Left ventricle myocardium inferior (tissue), 1 donor: ENCODE measurements at places on chromosomes 1 and 21.

DNA sequence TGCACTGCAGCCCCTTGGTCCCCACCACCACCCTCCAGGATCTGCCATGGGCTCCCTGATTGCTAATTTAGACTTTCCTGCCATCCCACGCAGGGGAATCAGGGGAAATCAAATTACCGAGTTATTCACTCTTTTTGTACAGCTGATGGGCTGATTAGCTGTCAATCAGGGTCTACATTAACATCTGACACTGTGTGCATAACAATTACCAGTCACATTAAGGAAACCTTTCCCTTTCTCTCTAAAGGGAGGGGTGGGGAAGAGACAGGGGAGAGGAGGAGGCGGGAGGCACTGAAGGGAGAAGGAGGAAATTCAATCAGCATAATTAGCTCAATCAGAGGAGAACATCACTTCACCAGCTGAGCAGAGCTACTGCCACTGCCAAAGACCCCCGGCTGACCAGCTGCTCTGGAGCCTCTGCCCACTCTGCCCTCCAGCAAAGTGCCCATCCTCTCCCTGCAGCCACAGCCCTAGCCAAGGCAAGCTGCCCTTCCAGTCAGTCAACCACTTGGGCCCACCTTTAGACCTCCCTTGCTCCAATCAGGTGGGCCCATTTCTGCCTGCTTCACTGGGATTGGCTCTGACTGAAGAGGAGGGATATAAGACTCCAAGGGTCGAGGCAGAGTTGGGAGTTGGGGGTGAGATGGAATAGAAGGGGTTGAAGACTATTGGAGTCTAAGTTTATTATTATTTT, 199.3 kb upstream of the ZC3H12A start:
- H3K4me1 ChIP-seq = no peaks in the 10 kb centered on the region
- no peak overlapping the region for H3K27ac ChIP-seq
- no peak for DNase-seq
- no peaks in the 10 kb centered on the region for H3K36me3 ChIP-seq
- H3K27me3 ChIP-seq = peaks cover 89% of the 10 kb centered on the region
- no peak overlapping the region for H3K4me3 ChIP-seq

GRCh38 chr1:4056989-4057388, 156.9 kb upstream of the C1orf174 start:
- no peaks in the 10 kb centered on the region for H3K4me1 ChIP-seq
- DNase-seq = no peak
- peaks cover 74% of the 10 kb centered on the region for H3K27me3 ChIP-seq
- no peak overlapping the region for H3K4me3 ChIP-seq

DNA sequence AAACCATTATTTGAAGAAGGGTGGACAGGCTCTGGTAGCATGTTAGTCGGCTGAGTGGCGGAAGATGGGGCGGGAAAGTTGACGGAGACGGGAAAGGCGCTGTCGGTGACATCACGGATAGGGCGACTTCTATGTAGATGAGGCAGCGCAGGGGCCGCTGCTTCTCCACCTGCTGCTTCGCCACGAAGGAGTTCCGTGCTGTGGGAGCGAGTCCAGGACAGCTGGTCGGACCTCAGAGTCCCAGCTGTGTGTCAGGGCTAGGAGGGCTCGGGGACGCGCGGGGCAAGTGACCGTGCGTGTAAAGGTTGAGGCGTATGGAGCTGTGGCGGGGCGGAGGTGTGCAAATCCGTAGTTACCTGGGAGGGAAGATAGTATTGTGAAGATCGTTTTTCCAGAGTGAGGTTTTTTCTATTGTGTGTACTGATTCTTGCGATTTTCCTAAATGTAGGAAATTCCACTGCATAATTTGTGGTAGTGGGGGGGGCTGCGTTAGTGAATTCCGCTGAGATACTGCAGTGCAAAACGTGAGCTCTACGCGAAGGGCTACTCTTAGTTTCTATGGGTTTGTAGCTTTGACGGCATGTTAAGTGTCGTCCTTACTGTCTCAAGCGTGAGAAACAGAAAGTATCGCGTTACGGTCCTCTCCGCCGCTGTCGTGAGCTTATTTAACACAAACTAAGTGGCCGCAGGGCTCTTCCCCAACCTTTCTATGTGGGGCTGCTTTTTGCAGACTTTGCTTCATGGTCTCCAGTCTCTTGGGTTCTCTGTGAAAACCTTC, 111.2 kb upstream of the NBPF11 start:
- H3K36me3 ChIP-seq = no peaks in the 10 kb centered on the region
- peaks cover 57% of the 10 kb centered on the region for H3K27me3 ChIP-seq
- peaks cover 13% of the 10 kb centered on the region for H3K4me1 ChIP-seq
- DNase-seq = peak; percentile 16
- H3K27ac ChIP-seq = no peak overlapping the region

- no peaks in the 10 kb centered on the region for H3K27me3 ChIP-seq
- no peak overlapping the region for H3K27ac ChIP-seq
- no peak for DNase-seq
- no peaks in the 10 kb centered on the region for H3K36me3 ChIP-seq
- no peaks in the 10 kb centered on the region for H3K4me1 ChIP-seq
Measured at GRCh38 chr1:94611681-94612475, 70.3 kb upstream of the F3 start.

DNA sequence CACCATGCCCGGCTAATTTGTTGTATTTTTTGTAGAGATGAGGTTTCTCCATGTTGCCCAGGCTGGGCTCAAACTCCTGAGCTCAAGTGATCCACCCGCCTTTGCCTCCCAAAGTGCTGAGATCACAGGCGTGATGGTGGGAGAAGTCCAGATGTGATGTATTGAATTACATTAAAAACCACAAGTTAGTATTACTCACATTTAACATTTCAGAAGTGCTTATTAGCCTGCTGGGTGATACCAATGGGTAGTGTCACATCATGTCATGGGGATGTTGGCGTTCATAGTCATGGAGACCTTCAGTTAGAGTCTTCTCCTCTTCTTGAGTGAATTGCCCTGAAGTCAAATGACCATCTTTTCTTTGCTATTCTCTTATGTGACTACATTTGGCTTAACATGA, 63.6 kb upstream of the VAMP3 start:
- no peak for DNase-seq
- no peak overlapping the region for H3K4me3 ChIP-seq
- H3K27me3 ChIP-seq = no peaks in the 10 kb centered on the region
- H3K27ac ChIP-seq = no peak overlapping the region
- peaks cover 20% of the 10 kb centered on the region for H3K4me1 ChIP-seq

DNA sequence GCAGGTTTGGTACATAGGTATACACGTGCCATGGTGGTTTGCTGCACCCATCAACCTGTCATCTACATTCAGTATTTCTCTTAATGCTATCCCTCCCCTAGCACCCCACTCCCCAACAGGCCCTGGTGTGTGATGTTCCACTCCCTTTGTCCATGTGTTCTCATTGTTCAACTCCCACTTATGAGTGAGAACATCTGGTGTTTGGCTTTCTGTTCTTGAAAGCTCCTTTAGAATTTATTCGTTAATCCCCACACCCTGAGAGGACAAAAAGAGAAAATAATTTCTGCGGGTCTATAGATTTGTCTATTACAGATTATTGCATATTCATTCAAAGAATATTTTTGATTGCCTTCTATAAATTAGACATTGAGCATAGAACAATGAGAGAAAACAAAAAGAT, 455.5 kb downstream of the PLPP3 start:
- DNase-seq = no peak
- no peaks in the 10 kb centered on the region for H3K27me3 ChIP-seq
- H3K4me3 ChIP-seq = no peak overlapping the region
- H3K4me1 ChIP-seq = no peaks in the 10 kb centered on the region
- H3K36me3 ChIP-seq = no peaks in the 10 kb centered on the region

DNA sequence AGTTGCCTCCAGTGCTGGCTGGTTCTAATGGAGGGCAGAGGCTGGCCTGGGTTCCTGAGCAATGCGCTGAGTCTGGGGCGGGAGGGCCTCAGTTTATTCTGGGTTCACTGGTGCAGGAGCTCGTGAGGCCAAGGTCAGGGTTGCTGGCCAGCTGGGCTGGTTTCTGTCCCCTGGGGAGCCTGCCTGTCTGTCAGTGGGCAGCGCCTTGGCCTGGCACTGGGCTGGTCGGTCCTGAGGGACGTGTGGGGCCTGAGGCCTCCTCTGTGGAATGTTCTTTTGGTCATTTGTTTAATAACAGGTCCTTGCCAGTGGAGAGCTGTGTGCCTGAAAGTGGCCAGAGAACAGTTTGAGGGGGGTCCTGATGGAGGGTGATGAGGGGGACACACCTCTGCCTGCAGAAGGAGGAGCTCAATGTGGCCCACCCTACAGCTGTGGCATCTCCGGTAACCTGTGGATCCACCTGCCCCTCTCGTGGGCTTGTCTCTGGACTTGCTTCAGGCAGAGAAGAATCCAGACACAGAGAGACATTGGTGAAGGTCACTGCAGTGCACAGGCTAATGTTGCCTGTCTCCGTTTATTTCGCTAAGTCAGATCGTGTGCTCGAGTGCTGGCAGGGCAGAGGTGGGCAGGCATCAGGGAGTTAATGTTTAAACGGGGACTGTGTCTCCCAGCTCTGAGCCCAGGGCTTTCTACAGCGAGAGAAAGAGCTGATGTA, 34.6 kb downstream of the COQ8A start:
- peak; percentile 66 for DNase-seq
- H3K4me1 ChIP-seq = peaks cover 80% of the 10 kb centered on the region
- H3K27me3 ChIP-seq = no peaks in the 10 kb centered on the region
- H3K4me3 ChIP-seq = peak overlapping the region; percentile 27
- H3K36me3 ChIP-seq = peaks cover 36% of the 10 kb centered on the region
- H3K27ac ChIP-seq = peak overlapping the region; percentile 99

DNA sequence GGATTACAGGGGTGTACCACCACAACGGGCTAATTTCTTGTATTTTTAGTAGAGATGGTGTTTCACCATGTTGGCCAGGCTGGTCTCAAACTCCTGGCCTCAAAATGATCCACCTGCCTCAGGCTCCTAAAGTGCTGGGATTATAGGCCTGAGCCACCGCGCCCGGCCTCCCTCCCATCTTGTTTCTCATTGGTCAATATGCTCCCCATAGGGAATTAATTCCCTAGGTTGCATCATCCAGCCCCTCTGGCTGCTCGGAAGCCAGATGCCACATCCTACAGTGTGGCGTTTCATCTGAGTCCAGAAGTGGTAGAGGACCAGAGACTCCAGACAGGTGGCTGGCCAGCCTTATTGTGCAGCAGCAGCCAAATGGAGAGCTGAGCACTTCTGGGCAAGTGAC, 11.5 kb upstream of the VASH2 start:
- no peak overlapping the region for H3K27ac ChIP-seq
- no peak for DNase-seq

GRCh38 chr1:67755619-67756018, 70.6 kb downstream of the GADD45A start:
- no peak for DNase-seq
- H3K27me3 ChIP-seq = no peaks in the 10 kb centered on the region
- no peak overlapping the region for H3K4me3 ChIP-seq
- H3K4me1 ChIP-seq = peaks cover 71% of the 10 kb centered on the region
- no peaks in the 10 kb centered on the region for H3K36me3 ChIP-seq

- no peak for DNase-seq
- H3K27ac ChIP-seq = no peak overlapping the region
- no peaks in the 10 kb centered on the region for H3K4me1 ChIP-seq
- no peak overlapping the region for H3K4me3 ChIP-seq
Measured at GRCh38 chr1:160973491-160973890, 18.9 kb upstream of the ITLN2 start.

DNA sequence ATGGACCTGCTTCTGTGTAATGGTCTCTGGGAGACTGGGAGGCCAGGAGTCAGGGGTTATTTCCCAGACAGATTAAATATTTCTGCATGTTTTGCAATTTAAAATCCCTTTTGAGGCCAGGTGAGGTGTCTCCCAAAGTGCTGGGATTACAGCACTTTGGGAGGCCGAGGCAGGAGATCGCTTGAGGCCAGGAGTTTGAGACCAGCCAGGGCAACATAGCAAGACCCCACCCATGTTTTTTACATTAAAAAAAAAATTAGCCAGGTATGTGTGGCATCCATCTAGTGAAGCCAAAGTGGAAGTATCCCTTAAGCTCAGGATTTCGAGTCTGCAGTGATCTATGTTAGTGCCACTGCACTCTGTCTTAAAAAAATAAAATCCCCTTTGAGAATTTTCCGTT, 34.1 kb downstream of the ECHDC2 start:
- no peak overlapping the region for H3K4me3 ChIP-seq
- H3K27ac ChIP-seq = no peak overlapping the region
- H3K36me3 ChIP-seq = no peaks in the 10 kb centered on the region
- H3K4me1 ChIP-seq = no peaks in the 10 kb centered on the region

- H3K4me1 ChIP-seq = peaks cover 53% of the 10 kb centered on the region
- peaks cover 22% of the 10 kb centered on the region for H3K27me3 ChIP-seq
- H3K4me3 ChIP-seq = no peak overlapping the region
- H3K27ac ChIP-seq = no peak overlapping the region
- no peak for DNase-seq
Measured at GRCh38 chr1:201404055-201404454, 4.9 kb upstream of the LAD1 start.

DNA sequence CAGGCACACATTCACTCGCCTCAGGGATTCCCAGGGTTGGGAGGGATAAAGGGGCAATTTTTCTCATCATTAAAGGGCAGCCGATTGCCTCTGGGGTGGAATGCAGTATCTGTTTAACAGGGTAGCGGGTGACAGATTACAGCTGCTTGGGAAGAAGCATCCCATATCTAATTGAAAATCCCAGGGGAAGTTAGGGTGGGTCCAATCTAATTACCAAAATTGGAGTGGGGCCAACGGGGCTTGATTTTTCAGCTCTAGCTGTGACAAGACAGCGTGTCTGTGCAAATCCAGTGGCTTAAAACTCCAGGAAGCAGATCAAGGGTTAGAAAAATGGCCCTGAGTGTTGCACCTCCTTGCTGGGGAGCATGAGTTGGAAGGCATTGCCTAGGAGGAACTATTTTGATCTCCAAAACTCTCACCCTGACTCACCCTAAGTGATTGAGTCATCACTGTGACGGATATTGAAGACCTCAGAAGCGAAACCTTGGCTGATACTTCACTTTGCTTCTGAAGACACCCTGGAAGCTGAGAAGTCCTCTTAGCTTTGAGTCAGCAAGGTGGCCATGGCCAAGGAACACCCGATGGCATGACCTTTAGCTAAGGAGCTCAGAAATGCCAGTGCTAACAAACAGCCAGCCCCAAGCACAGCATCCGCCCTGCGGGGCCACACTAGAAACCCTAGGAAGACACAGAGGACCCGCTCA, 46.0 kb downstream of the GRHL3 start:
- no peaks in the 10 kb centered on the region for H3K27me3 ChIP-seq
- peaks cover 17% of the 10 kb centered on the region for H3K4me1 ChIP-seq
- H3K36me3 ChIP-seq = peaks cover 19% of the 10 kb centered on the region
- no peak overlapping the region for H3K27ac ChIP-seq

GRCh38 chr1:206913766-206914537, 7.8 kb downstream of the FCMR start:
- no peak overlapping the region for H3K4me3 ChIP-seq
- H3K27me3 ChIP-seq = peaks cover 52% of the 10 kb centered on the region
- peaks cover 13% of the 10 kb centered on the region for H3K4me1 ChIP-seq
- no peaks in the 10 kb centered on the region for H3K36me3 ChIP-seq
- no peak for DNase-seq

DNA sequence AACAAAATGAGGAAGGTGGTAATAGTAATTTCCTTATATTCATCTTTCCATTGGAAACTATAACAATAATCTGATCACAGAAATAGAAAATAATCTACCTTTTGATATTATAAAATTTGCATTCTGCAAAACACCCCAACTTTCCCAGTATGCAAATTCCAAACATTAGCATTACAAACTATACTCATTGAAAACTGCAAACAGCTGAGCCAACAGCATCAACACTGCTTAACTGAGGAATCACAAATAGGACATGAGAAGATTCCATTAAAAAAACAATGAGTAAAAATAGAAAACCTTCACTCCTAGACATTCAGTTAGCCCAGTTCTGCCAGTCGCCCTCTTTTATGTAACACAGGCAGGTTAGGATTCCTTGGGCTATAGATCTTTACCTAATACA, 18.1 kb downstream of the ZNF281 start:
- DNase-seq = no peak
- no peak overlapping the region for H3K4me3 ChIP-seq
- no peaks in the 10 kb centered on the region for H3K27me3 ChIP-seq
- no peaks in the 10 kb centered on the region for H3K4me1 ChIP-seq
- no peaks in the 10 kb centered on the region for H3K36me3 ChIP-seq
